ENCODE measurements at places on chromosomes 4 and X.

GRCh38 chr4:8834681-8835220, 36.9 kb downstream of the HMX1 start:
- DNase-seq: no peak

DNA sequence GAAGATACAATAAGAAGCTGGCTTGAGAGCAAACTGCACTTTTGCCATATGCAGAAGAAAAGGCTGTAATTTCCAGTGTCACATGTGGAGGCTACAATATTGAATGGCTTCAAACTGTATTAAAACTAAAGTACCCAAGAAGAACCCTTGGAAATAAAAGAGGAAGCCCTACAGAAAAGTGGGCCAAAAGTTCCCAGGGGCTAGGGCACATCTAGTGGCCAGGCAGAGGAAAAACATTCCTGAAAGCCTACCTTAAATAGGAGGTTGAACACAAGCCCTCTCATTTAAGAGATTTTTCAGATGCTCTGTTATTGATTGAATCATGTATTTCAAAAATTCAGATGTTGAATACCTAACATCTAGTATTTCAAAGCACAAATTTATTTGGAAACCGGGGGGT, 40.6 kb upstream of the PRDX4 start:
- DNase-seq: no peak

- no peak for DNase-seq
Observed at GRCh38 chrX:120305531-120306141, 5.6 kb downstream of the TMEM255A start.

DNA sequence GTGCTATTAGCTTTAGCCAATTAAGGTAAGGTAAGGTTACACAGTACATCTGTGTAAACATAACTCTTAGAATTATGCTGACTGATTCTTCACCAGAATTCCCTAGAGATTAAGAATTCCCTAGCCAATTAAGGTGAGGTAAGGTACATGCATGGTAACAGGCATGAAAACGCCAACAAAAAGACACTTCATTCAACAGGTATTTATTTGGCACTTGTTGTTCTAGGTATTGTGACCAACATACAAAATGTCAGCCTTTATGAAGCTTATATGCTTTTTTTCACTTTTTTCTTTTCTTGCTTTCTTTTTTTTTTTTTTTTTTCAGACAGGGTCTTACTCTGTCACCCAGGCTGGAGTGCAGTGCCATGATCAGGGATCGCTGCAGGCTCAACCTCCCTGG, 47.2 kb downstream of the EDNRA start:
- DNase-seq: no peak

- DNase-seq: no peak
Observed at GRCh38 chr4:42588909-42589308, 68.0 kb downstream of the ATP8A1 start.

- no peak for DNase-seq
Observed at GRCh38 chr4:1247864-1248244, 1.1 kb downstream of the CTBP1 start.

DNA sequence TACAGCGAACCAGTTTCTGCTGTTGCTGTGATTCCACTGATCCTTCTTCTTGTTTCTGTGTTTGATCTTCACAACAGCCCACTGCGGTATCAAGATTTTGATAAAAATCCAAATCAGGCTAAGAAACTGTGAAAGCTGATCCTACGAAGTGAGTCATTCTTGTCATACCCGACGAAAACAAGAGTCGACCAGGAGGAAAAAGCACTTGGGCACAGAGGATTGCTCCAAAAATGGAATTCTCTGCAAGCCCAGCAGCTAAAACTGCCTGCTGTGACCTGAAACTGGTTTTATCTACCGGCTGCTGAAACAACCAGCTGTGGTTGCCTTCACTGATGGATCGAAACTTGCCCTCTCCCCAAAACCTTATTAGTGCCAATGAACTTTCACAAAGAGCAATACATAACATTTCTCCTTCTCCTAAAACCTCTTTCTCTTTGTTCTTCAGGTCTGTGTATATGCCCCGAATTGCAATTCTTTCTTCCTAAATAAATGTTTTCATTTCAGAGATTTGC, 607.0 kb upstream of the PRKX start:
- no peak for DNase-seq

DNA sequence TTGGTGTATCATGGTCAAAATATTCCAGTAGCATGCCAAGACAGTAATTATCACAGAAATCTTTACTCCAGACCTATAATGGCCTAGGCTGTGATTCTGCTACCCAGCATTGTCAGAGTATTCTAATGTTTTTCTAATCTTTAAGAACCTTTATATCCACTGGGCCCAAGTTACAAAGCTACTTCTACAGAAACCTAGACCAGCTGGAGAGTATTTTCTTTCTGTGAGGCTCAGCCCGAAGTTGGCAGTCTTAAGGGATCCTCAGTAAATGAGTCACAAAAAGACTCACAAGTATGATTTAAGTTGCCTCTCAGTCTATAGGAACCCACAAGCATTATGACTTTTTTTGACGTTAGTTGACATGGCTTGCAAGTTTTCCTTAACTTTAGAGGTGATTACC, 638.5 kb upstream of the FAM241A start:
- DNase-seq: no peak

GRCh38 chr4:38861791-38862190, 5.2 kb upstream of the TLR6 start:
- no peak for DNase-seq

GRCh38 chr4:52051213-52051614, at the start of gene SPATA18:
Gene SPATA18, plus strand, starts transcription at chr4:52051304. Its CDS starts 401 bp downstream, at chr4:52051705.
- no peak for DNase-seq

GRCh38 chr4:153816542-153816941, 27.7 kb upstream of the SFRP2 start:
- no peak for DNase-seq

DNA sequence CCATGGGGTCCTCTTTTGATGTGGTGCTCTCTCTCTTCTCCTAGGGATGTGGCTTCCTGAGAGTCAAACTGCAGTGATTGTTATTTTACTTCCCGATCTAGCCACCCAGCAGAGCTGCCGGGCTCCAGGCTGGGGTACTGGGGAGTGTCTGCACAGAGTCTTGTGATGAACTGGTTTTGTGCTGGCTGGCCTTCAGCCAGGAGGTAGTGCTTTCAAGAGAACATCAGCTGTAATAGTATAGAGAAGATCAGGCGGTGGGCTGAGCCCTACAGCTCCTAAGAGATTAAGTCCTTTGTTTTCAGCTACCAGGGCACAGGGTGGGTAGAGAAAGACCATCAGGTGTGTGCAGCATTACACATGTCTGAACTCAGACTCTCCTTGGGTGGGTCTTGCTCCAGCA, 59.0 kb upstream of the AGTR2 start:
- DNase-seq: no peak

- no peak for DNase-seq
Observed at GRCh38 chr4:8739820-8740665, 131.6 kb downstream of the HMX1 start.

- no peak for DNase-seq
Observed at GRCh38 chr4:85824166-85824945, 349.4 kb downstream of the ARHGAP24 start.

DNA sequence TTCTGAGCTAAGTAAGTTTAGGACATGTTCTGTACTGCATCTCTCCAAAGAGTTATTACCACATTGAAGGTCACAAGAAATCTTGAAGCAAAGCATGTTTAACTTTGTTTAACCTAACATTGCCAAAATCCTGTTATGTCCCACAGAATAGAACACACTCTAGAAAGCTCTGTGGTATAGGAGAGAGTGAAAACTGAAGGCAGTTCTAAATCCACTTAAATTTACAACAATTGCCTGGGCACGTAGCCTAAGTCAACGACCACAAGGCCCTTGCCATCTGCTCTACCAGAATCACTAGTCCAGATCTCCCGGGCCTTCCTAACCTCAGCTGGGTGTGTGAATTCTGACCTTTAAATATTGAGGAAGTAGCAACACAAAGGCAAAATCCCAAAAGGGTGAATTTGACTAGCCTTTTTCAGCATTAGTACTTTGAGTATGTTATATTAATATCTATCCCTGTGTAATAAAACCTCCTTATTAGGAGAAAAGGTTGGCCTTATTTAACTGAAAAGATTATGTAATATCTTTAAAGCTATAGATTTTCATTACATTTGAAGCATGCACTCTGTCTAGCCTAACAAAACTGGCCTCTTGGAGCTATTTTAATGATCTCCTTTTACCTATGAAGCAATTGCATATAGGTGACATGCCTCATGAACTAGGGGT, 4.5 kb upstream of the MAML3 start:
- peak; percentile 13 for DNase-seq

DNA sequence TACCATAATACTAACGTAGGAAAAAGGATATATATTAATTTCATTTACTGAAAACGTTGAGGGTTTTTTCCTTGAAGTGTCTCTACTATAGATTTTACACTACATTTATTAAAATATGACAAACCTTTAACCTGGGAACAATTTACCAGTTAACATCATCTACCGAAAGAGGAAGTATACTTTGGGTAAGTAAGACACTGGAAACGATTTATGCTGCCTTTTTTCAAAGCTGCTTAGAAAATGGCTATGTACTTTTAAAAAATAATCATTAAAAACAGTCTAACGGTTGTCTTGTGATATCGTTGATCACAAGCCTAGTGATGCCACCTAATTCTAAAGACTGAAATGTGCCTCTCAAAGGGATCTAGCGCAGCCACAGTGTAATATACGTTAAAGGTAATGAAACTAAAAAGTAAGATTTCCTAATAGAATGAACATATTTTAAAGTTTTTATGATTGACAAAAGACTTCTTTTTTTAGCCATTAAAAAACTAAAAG, 50.4 kb downstream of the STX18 start:
- peak; percentile 55 for DNase-seq

DNA sequence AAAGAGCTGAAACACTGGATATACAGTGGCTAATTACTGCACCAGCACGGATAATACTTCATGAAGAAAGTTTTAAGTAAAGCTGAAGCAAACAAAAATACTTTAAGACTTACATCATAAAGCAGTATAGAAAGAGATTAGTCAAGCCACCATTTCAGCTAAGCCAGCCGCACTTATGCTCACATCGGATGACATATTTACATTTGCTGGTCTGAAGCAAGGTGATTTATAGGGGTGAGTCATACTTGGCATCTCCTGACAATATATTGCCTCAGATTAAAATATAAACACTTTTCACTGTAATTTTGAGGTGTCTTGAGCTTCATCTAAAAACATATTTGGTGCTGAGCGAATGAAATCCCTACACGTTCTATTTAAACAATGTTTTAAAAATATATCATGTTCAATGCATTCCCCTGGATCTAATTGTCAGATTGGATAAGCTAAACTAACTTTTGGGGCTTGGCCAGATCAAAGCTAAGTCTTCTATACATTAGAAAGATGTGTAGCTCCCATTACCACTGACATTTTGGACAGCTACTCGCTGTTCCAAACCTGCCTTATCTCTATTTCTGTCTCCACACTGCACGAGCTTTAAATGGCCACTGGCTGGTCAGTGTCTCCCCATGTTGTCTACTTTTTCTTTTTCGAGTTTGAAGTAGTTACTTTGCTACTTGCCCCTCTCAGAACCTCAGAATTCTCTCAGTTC, 103.2 kb downstream of the VCX2 start:
- no peak for DNase-seq

GRCh38 chr4:79917246-79917645, 155.8 kb downstream of the ANTXR2 start:
- peak; percentile 33 for DNase-seq

GRCh38 chrX:7068939-7069367, 78.6 kb upstream of the STS start:
- DNase-seq: peak; percentile 42

DNA sequence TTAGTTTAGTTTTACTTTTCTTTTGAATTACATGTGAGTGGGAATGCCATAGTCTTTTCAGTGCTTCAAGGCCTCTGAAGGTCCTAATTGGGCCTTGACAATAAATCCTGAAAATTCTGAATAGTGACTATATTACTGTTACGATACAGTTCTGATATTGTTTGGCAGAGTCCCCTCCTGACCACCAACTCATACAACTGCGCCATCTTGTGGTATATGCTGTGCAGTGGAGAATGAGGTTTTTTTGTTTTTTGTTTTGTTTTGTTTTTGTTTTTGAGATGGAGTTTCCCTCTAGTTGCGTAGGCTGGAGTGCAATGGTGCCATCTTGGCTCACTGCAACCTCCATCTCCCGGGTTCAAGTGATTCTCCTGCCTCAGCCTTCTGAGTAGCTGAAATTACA, 56.6 kb upstream of the CHRDL1 start:
- DNase-seq: peak; percentile 1

GRCh38 chr4:180636696-180637404, 1606.4 kb upstream of the TENM3 start:
- no peak for DNase-seq

DNA sequence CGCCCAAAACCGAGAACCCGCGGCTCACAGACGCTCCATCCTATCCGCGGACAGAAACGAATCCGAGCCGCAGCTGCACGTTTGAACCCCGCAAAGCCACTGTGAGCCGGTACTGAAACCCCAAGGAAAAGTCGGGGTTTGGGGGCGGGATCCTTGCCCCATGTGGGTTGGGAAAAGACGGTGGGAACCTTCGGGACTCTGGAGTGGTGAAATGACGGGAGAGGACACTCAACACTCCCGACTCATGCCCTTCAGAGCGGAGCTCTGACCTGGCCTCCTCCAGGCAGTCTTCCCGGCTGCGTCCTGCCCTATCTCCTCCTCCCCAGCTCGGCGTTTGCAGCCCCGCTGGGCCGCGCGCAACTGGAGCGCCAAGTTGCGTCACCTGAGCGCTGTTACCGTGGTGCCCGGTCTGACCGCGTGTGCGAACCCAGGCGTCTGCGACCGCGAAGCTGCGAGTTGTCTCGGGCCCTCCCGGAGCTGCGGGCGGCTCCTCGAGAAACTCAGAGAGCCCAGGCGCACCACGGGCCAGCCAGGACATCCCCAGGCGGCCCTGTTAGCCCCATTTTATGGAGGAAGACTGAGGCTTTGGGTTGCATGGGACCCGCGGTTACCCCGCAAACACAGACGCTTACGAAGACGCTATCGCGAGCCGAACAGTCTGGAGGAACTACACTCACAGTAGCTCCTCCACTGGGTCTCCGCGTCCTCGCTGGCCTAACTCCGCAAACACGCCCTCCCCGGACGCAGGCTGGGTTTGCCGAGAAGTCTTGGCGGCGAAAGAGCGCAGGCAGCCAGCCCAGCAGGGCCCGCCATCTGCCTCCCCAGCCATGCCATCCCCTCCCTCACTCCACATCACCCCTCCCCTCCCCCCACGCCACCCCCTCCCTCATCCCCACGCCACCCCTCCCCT, 20.3 kb upstream of the HMX1 start:
- no peak for DNase-seq

- DNase-seq: no peak
Observed at GRCh38 chr4:106245176-106245575, 70.8 kb downstream of the TBCK start.

GRCh38 chr4:25223802-25224375, 9.9 kb upstream of the PI4K2B start:
- DNase-seq: peak; percentile 57

DNA sequence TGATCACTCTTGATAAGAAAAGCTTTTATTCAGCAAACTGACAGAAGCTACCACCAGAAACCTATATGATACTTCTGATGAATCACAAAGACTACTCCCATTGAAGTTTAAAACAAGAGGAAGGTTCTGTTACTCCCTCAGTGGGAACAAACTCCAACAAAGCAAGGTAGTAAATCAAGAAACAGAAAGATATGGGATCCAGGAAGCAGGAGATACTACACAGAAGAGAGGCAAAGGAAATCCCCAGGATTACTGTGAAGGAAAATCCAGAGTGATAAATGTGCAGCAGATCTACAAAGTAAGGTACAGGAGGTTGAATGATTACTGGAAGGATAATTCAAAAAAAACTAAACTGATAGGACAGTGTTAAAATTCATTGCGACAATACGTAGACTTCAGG, 222.4 kb downstream of the HHIP start:
- DNase-seq: no peak

- no peak for DNase-seq
Observed at GRCh38 chr4:56619160-56619559, 61.9 kb downstream of the HOPX start.

GRCh38 chrX:120207009-120207605, 43.5 kb upstream of the ZBTB33 start:
- DNase-seq: no peak

All from OCI-LY7 (cell line).